ENCODE measurements at places on chromosomes 5 and 9.

- peak; percentile 1 for DNase-seq
Observed at GRCh38 chr5:79560771-79561524, 47.0 kb upstream of the HOMER1 start.

DNA sequence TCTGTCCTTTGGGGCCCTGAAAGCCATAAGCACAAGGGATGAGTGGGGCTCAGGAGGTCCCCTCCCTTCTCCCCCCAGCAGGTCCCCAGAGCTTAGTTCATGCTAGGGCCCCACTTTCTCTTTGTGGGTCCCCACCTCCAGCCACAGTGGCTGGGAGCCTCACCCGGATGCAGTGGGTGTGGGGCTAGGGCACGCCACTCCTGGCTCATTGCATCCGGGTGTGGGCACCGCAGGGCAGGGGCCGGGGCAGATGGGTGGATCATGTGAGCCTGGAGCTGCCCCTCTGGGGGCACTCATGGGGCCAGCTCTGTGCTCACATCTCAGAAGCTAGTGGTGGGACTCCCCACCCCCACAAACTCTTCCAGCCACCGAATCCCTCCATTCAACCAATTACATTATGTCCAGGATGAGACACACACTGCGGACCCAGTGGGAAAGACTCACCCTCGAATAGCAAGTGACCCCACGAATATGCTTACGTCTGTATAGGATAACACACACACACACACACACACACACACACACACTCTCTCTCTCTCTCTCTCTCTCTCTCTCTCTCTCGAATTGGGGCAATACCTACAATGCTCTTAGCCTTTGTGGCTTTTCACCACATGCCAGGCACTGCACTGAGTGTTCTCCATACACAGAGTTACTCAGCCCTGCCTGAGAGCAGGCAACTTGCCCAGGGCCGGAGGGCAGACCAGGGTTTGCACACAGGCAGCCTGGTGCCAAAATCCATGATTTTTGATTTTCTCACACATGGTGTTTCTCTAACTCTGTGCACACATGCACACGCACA is 16.8 kb upstream of the PHYKPL start:
- peak; percentile 61 for DNase-seq

GRCh38 chr5:173866243-173866857 is 21.8 kb upstream of the CPEB4 start:
- DNase-seq: no peak

DNA sequence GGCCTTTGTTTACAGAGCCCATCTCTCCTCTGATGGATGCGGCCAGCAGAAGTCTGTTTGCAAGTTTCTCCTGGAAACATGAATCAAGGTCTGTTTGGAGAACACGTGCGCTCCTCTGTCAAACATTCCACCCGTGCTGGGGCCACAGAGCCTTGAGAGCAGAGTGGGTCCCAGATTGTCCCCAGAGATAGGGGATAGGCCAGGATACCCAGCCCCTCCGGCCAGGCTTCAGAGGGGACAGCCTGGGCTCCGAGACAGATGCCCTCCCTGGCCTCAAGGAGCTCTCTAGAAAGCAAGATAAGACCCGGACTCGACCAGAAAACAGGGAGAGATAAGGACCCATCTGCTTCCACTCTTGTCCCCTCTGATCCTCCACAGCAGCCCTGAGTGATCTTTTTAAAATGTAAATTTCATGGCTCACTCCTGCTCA is 40.4 kb upstream of the HAND1 start:
- DNase-seq: no peak

DNA sequence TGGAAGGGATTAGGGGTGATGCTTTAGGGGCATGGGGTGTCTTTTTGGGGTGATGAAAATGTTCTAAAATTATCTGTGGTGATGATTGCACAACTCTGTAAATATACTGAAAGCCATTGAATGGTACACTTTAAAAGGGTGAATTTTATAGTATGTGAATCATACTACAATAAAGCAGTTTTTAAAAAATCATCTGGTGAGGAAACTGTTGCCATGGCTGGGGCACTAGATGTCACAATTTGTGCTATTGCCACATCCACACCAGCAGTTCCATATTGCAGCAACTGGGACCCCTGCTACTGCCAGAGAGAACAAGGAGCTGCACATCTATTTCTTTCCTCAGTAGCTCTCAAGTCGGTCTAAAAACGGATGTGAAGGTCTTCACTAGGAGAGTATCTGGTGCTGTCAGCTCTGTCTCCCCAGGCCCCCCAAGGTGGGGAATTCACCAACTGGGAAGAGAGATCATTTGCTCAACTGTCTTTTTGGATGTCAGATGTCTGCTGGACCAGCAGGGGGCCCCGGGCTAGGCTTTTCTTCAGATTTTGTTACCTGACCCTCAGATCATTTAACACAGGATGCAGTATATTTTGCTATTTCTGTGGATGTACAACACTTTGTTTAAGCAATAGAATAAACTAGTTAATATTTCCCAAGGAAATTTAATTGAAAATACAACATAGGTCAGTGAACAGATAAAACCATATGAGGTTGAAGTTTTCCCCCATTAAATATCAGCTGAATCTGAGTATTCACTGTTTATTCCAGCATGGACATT is 13.2 kb downstream of the CMYA5 start:
- peak; percentile 18 for DNase-seq

DNA sequence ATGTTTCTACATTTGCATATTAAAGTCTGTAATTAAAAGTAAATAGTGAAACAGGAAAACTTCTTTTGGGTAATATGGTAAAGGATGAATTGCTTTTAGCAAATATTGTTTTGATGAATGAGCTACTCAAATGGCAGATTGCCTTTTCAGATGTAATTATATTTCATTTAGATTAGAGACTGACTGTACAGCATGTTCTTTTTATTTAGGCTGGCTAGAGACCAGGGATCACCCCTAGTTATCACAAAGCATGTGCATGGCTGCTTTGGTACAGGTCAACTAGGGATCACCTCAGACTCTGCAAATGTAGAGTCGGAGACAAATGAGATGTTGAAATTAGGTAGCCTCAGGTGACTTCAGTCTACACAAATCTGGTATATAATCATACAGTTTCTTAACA is 214.9 kb upstream of the SEMA6A start:
- DNase-seq: no peak

- DNase-seq: no peak
Observed at GRCh38 chr5:35938568-35939227, at the start of gene CAPSL. Gene CAPSL, minus strand, starts transcription at chr5:35938622. Its CDS starts 17,502 bp downstream, at chr5:35921120.

GRCh38 chr5:126104951-126105350 is 318.3 kb upstream of the GRAMD2B start:
- DNase-seq: no peak

GRCh38 chr5:7039074-7039473 is 325.8 kb downstream of the TENT4A start:
- no peak for DNase-seq

DNA sequence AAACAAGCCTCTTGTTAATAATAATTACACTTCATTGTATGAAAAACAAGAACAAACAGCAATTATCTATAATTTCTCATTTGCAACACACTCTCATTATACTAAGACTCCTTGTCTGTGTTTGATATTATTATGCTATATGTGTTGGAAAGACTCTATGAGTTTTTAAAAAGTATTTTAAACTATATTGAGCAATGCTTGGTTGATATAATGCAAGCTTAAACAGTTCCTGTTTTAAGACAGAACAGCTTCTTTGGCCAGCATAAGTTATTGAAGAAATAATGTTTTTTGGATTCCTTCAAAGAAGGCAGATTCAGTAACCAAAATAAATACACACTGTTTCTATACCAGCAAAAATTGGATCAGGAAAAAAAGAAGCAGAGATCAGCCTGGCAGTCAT is 871.4 kb downstream of the MAT2B start:
- no peak for DNase-seq

DNA sequence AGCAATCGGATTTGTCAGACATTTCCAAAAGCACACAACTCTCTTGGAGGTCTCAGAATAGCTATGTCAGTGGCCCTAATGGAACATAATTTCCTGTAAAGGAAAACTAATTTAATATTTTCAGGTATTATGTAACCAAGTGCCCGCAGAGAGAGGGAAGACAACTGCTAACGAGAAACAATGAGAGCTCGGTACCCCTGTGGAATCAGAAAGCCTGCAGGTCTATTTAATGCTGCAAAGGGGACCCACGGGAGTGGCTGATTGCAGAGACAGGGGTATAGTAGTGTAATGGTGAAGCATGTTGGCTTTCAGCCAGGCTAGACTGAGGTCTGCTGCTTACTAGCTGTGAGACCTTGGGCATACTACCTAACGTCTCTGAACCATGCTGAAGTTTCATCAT is 508.1 kb upstream of the BRINP1 start:
- DNase-seq: no peak

DNA sequence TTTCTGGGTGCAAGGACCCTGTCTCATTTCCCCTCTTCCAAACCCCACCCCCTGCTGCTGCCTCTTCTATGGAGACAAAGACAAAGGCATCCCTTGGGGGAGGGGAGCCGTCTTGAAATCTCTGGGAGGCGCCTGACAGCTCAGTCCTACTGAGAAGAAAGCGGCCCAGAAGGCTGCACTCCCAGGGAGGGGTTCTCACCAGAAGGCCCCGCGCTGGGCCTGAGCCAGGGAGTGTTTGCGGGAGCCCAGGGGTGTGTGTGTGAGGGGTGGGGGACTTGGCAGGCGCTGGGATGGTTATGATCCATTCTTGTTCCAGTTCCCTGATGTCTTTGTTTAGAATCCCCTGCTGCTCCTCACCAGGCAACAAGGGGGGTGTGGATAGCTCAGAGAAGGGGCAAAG is 45.7 kb upstream of the ALDH1B1 start:
- no peak for DNase-seq

DNA sequence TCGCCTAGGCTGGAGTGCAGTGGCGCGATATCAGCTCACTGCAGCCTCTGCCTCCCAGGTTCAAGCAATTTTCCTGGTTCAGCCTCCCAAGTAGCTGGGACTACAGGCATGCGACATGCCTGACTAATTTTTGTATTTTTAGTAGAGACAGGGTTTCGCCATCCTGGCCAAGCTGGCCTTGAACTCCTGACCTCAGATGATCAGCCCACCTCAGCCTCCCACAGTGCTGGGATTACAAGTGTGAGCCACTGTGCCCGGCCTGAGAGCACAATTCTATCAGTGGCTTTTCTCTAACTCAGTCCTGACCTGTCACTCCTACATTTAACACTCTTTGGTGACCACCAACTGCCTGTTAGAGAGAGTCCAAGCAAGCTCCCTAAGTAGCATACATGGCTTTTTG is 82.7 kb upstream of the SPOCK1 start:
- no peak for DNase-seq

DNA sequence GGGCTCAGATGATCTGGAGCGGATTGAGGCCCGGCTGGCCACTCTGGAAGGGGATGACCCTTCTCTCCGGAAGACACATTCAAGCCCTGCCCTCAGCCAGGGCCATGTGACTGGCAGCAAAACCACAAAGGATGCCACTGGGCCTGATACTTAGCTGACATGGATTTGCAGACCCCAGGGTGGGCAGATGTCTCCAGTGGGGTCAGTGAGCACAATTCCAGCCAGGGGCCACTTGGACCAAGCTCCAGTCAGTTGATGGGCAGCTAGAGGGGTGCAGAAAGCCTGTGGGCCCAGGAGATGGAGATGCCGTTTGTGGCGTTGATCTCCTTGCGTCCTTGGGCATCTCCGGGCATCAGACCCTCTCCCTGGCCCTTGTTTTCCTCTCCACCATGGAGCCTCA is 46.7 kb downstream of the PSD2 start:
- no peak for DNase-seq

DNA sequence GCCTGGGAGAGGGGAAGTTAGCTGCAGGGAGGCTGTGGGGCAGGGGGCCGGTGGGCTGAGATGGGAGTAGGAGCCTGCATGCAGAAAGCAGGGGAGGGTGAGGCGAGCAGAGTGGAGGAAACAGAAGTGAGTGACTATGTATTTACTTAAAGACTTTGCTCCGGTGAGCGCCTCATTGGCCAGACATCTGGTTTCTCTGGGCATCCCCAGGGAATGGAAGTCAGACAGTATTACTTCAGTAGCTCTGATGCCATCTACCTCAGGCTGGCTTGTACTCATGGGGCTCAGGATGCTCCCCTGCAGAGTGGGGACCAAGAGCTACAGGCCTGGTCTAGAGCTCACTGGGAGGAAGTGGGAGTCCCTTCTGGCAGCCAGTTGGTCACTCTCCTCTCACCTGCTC is 78.2 kb upstream of the ARAP3 start:
- DNase-seq: no peak

DNA sequence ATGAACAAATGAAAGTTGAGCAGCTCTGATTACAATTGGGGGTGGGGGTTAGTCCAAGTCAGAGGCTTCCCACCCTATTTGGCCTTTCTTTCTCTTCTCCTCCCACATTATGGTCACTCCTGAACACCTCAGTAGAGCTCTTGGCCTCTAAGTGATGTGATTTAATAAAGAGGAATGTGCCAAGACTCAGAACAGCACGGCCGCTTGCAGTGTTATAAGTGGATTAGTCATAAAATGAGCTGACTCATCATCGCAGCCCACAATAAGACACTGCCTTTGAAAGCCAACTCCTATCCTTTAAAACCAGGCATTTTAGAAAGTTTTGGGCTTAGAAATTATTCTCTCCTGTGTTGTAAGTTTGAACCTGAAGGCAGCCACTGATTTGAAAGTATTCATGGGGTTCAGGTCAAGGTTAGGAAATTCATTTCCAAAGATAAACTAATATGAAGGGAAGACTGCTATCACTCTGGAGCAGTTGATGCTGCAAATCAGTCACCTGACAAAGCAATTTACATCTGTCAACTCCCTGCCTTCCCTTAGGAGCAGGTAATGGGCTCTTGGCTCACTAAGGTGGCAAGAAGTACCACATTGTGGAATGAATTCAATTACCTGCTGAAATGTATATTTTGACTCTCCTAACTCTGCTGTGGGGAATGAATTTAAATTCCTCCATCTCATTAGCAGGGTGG is 283.6 kb upstream of the NMUR2 start:
- DNase-seq: no peak

- no peak for DNase-seq
Observed at GRCh38 chr5:33408816-33409215, 31.9 kb upstream of the TARS1 start.

- no peak for DNase-seq
Observed at GRCh38 chr5:87195104-87195591, 72.5 kb upstream of the RASA1 start.

GRCh38 chr9:100425758-100426157 is 1.2 kb upstream of the MSANTD3 start:
- DNase-seq: no peak

- no peak for DNase-seq
Observed at GRCh38 chr5:30051976-30052375, 1141.5 kb upstream of the CDH6 start.

GRCh38 chr5:159324102-159324755 is 6.1 kb downstream of the IL12B start:
- DNase-seq: no peak
